Muscle of arm (tissue), 14 donors: ENCODE measurements at places on chromosomes 16 and 17.

- DNase-seq = no peak
Observed at GRCh38 chr17:1641065-1641403, 4.5 kb downstream of the SCARF1 start.

- DNase-seq = no peak
Observed at GRCh38 chr17:61280338-61280737, 119.3 kb upstream of the TBX2 start.

GRCh38 chr16:67919622-67920221, 11.9 kb downstream of the CTRL start:
- DNase-seq = no peak

DNA sequence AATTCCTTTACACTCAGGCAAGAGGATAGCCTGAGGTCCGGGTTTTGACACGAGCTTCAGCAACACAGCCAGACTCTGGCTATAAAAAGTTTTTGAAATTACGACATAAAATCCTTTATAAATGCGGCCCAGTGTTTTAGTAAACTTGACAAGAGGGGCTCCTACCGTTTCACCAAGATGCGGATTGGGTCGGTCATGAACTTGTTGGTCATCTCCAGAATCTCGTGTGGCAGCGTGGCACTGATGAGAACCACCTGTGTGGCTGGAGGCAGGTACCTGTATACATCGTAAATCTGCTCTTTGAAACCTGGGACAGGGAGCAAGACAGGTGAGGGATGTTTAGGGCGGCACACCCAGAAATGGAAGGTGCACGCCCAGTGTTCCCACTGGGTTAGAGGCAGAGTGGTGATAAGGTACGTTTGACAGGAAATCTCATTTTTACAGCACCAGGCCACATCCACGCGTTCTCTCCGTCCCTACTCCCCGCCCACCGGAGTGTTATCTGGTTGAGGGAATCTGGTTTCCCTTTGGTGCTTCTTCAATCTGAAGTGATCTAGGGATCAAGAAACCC, 8.0 kb downstream of the EIF4A3 start:
- DNase-seq = no peak

DNA sequence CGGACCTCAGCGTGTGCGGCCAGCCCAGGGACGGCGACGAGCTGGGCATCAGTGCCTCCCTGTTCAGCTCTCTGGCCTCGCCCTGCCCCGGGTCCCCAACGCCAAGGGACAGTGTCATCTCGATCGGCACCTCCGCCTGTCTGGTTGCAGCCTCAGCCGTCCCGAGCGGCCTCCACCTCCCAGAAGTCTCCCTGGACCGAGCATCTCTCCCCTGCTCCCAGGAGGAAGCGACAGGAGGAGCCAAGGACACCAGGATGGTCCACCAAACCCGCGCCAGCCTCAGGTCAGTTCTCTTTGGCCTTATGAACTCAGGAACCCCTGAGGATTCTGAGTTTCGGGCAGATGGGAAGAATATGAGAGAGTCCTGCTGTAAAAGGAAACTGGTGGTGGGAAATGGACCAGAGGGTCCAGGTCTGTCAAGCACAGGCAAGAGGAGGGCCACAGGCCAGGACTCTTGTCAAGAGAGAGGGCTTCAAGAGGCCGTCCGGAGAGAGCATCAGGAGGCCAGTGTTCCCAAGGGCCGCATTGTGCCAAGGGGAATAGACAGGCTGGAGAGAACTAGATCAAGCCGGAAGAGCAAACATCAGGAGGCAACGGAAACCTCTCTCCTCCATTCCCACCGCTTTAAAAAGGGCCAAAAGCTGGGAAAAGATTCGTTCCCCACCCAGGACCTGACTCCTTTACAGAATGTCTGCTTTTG, 825 bp downstream of the HASPIN start:
- DNase-seq = no peak
